ENCODE measurements at places on chromosomes 2 and 18.

DNA sequence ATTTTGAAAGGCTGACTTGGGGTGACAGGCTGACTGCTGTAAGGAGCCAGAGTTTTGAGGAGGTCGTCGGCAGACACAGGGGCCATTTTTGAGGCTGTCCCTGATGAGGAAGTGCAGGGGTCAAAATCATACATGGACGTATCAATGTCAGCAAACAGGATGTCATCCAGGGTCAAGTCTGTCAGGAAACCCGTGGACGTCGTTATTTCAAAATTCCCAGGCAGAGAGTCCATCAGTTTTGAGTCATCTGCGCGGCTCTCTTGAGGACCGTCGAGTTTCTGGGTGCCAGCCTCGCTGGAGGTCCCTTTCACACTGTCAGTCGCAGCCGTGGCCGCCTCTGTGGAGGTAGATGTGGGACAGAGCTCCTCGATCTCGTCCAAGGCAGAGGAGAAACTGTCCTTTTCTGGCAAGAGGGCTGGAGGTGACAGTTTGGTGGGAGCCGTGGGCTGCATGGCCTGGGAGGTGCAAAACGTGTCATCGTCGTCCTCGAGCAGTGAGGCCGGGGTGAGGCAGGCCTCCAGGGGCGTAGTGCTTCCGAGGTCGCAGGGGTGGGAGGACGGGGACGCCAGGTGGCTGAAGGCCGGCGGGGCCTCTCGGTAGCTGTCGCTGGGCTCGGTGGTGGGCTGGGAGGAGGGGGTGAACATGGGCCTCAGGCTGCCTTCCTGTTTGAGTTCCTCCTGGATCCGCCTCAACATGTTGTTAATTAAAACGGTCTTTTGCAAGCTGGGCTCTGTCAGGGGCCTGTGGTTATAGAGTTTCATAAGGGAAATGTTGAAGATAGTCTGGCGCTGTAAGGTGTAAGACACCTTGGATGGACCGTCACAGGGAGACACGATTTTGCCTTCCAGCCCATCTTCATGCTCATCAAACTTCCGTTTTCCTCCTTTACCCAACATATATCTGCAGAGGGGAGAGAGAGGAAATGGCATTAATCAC is 17.5 kb downstream of the SERTAD2 start:
- peak; percentile 62 for DNase-seq

DNA sequence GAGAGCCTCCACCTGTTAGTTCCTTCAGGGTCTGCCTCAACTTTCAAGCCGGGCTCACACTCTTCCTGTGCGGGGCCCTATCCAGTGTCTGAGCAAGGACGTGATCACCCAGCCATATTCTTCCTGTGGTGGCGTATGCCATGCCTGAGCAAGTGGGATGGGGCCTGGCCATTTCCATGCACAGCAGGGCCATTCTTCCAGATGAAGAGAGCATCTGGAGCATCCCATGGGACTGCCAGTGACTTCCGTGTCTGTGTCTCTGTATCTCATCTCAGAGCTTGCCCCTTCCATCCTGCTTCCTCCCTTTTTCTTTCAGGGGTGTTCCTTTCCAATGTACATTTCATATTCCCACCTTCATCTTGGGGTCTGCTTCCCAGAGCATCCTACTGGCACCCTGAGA is 20.2 kb downstream of the SCG2 start:
- DNase-seq, result no peak

DNA sequence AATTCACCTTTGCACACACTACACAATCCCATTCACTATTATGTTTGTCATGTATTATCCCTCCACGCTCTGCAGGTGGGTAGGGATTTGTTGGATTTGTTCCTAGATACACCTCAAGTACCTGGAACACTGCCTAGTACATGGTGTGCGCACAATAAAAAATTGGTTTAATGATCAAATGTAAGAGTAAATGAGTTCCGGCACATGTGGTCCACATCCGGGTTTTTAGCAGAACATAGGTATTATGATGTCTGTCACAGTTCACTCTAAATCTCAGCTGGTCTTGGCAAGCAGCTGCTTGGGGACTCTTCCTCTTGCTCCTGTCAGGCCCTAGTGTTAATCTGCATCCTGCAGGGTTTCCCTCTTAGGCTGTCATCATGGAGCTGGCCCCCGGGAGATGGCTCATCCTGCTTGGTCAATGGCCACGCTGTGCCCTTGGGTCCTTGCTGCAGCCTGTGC is 21.8 kb upstream of the IL1R1 start:
- DNase-seq, result no peak

GRCh38 chr18:12880541-12880910 is 3.5 kb downstream of the PTPN2 start:
- peak; percentile 21 for DNase-seq

DNA sequence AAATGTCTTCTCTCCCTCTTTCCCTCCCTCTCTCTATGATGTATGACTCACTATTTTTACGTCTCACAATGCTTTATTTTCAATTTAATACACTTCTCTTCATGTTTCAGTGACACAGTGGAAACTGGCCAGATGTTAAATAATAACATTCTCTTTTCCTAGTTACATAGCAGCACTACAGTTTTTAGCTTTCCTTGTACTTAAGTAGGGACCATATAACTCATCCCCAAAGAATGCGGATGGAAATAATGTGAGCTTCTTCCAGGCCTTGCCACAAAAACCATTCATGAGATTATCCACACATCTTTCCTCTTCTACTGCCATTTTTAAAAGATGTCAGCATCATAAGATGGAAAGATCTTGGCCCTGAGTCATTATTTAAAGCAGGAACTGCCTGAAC is 789.4 kb downstream of the LRP1B start:
- no peak for DNase-seq

DNA sequence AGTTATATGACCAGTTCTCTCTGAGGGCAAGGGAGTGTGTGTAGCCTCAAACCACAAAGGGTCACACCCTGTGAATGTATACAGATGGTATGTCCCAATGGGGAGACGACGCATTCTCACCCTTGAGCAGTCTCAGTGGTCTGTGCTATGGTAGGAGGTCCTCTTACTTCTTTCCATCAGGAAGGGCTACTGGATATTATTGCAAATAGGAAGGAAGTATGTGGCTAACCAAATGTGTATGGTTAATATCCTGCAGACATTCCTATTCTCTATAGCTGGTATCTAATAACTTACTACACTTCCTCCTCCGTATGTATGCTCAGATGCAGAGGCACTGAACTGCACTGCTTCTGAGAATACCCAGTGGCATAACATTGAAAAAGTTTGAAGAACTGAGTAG is 306.7 kb upstream of the CCDC68 start:
- peak; percentile 77 for DNase-seq

GRCh38 chr18:907115-907884 is 2.6 kb downstream of the ADCYAP1 start:
- peak; percentile 16 for DNase-seq

DNA sequence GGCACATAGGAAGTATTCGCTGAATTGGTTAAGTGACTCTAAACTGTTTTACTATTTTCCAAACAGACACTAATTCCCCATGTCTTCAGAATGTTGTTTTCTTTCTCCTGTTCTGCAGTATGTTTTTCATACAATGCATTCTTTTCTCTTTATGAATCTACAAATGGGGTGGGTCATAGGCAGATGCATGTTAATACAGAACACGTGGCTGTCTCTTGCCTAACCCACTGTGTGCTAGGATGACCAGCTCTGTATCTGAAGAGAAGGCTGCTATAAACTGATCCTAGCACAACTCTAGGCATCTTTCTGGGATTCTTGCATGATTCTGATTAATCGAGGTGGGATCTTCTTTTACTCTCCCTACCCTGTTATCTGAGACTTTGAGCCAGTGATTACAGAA is 826.0 kb downstream of the PLCL1 start:
- DNase-seq, result no peak

DNA sequence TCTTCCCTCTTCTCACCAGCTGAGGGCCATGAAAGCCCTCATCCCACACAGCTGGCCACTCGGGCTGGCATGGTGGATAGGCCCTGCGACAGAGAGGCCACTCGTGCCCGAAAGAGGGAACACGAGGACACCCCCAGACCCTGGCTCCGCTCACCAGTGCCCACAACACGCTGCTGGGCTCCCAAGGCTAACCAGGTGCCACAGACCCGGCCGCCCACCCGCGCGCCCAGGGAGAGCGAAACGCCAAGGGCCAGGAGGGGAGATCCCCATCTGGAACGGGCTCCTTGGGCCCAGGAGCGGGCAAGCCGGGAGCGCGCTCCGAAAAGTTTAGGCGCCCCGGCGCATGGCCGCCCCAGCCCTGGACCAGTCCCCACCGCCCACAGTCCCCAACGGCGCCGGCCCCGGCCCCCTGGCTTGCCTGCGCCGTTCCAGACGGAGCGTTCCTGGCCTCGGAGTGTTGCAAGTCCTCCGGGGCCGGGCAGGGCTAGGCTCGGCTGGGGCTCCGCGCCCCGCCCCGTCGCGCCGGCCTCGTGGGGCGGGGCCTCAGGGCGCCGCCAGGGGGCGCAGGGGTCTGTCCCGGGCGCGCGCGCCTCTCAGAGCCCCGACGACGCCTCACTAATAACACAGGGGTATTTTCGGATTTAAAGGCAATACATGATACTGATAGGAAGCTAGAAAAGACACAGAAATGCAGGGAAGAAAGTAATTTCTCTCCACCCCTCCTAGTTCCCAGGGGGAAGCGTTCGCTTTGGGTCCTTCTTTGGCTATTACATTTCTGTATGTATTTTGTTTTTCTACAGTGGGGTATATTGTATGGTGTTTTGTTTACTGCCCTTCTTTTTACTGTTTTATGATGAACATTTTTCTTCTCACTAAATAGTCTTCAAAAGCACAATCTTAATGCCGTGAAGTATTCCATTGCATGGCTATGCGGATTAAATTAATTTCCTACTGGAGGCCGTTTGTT is at the start of gene TMBIM1:
TMBIM1 (minus strand) TSS at position 456 of the 967 bp plus-strand sequence. CDS start 10,362 bp downstream, outside the sequence.
- peak; percentile 88 for DNase-seq

- no peak for DNase-seq
Observed at GRCh38 chr2:51335087-51336058, 303.4 kb upstream of the NRXN1 start.

DNA sequence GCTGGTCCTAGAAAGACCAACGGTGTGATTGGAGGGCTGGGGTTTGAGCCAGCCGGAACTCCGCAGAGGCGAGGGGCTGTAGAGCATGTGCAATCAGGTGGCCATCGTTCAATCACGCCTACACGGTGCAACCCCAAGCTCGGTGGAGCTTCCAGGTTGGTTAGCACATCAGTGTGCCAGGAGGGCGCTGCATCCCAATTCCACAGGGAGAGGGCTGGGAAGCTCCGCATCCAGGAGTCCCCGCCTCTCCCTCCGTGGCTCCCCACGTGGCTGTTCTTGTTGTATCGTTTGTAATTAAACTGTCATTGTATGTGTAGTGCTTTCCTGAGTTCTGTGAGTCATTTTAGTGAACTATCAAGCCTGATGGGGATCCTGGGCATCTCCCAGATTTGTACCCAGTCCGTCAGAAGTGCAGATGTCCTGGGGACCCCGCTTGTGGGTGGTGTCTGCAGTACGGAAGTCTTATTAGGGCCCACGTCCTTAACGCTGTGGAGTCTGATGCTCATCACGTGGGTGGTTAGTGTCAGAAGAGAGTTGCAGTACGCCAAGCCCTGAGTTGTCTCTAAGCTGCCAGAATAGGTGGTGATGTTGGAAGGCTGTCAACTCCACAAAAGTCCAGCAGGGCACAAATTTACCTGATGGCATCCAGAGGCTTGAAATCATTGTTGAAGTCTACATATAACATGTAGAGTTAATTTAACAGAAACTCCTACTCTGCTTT is 20.6 kb upstream of the AMMECR1L start:
- DNase-seq, result no peak

- DNase-seq, result no peak
Observed at GRCh38 chr2:48829569-48829968, 74.0 kb upstream of the LHCGR start.

DNA sequence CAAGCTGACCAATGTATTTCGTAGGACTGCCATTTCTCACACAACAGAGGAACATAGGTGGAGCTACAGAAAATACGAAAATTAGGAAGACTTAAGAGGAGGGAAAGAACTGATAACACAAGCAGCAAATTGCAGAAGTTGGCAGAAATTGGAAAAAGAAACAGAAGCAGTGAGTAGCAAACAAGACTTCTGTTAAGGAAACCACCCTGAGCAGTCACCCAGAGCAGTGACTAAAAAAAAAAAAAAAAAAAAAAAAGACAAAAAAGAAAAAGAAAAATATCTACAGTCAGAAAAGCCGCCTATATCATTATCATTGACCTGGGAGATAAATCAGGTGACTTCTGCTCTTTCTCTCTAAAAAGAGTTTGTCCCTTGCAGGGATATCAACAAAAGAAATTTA is 21.4 kb downstream of the STK17B start:
- DNase-seq, result peak; percentile 69

DNA sequence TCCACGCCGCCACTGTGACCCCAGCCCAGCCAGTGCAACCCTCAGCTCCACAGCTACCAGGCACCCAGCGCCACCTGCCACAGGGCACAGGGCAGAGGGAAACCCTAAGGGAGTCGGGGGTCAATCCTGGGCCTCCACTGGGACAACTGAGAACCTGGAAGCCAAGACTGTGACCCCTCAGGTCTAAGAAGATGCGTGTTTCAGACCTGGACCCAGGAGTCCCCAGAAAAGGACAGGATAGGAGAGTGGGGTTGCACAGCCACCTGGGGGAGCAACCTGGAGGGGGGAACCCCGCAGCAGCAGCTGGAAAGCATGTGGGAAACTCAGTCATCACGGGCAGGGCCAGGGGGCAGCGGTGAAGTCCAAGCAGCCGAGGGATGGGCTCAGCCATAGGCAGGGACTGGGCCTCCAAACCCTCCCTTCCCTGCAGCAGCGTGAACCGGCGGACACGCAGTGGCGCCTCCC is 4.1 kb downstream of the ESPNL start:
- no peak for DNase-seq

GRCh38 chr2:101007415-101008345 is 5.6 kb downstream of the RPL31 start:
- no peak for DNase-seq

- no peak for DNase-seq
Observed at GRCh38 chr2:188272121-188272520, 19.6 kb upstream of the GULP1 start.

GRCh38 chr2:14999114-14999661 is 366.7 kb downstream of the LRATD1 start:
- no peak for DNase-seq

DNA sequence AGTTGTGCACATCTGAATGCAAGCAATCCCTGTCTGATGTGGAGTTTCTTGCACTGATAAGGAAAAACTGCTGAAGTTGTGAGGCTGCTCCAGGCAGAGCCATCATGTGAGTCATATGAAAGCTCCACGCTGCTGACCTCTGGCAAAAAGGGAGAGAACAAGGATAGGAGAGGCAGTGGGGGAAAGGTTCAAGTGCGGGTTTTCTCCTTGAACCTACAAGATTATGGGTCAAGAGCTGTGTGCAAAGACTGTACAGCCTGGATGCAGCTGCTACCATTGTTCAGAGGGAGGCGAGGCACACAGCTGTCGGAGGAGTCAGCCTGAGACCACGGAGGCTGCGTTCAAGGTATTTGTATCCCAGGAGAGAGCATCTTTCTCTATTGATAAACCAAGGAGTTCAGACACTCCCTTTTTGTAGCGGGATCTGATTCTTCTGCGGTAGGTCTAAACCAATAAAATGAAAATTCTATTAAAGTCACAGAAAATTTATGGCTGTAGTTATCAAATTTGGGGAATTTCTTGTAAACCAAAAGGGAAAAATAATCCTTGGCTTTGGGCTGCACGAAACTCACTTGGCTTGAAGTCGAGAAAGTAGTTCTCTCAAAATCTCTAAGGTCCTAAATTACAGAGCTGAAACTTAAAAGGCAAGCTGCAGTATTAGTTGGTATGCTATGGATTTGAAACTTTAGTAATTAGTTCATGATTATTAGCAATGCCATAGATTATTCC is at the start of gene CDK15:
CDK15 (plus strand) TSS at position 96 of the 729 bp plus-strand sequence; CDS start at position 224, 128 bp downstream.
- DNase-seq, result no peak
